ENCODE measurements at places on chromosomes 5 and 9. TPM values are rescaled to one million over a fixed set of nuclear protein-coding genes. Genes with fewer than 3 reads are reported as not detected.
A peak's percentile ranks its signal among the peaks of the same experiment; 100 is the strongest.

DNA sequence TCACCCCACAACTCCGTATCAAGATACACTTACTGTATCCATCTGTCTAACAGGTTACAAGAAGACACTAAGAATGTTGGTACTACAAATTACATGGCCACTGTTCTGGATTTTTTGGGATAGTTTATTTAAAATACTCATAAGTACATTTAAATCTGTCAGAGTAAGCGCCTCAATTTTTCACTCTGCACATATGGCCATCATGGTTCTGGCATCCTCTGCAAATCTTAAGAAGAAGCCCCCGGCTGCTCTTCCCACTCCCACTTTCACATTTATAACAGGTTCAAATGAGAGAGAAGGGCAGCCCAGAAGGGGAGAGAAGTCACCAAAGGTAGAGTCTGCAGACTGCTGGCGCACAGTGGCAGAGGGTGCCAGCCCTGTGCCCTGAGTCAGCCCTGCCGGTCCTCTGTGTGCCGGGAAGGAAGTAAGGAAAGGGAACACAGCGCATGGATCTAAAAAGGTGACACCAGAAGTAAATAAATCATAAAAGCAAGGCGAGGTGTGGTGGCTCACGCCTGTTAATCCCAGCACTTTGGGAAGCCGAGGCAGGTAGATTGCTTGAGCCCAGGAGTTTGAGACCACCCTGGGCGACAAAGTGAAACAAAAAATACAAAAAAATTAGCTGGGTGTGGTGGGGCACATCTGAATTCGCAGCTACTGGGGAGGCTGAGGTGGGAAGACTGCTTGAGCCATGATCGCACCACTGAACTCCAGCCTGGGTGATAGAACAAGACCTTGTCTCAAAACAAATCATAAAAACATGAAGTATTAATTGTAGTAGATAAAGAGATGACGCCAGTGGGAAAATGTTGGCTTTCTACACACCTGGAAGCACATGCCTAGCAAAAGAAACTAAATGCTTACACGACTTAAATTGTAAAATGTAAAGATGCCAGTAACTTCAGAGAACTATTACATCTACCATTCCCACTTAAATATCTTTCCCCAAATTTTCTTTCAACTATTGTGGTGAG is 30.0 kb downstream of the RNF130 start:
- no peak for DNase-seq

SLC36A2 gene
- total RNA-seq = not detected

DNA sequence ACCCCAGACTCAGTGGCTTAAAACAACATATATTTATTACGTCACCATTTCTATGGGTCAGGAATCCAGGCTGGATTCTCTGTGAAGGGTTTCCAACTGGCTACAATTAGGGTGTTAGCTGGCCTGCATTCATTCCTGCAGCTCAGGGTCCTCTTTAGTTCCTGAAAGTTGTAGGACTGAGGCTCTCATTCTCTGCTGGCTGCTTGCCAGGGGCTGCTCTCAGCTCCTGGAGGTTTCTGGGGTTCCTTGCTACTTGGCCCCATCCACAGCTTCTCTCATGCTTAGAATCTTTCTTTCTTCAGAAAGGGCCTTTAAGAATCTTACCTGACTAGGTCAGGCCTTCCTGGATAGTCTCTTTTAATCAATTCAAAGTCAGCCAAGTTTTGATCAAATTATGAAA is 424.6 kb downstream of the GADD45G start:
- no peak for DNase-seq

- DNase-seq = peak; percentile 60
Measured at GRCh38 chr5:149381986-149382338, 2.9 kb upstream of the IL17B start.

All from T-helper 17 cell (primary cell).